Right cardiac atrium (tissue), 5 donors: ENCODE measurements at places on chromosomes 11 and 22.

DNA sequence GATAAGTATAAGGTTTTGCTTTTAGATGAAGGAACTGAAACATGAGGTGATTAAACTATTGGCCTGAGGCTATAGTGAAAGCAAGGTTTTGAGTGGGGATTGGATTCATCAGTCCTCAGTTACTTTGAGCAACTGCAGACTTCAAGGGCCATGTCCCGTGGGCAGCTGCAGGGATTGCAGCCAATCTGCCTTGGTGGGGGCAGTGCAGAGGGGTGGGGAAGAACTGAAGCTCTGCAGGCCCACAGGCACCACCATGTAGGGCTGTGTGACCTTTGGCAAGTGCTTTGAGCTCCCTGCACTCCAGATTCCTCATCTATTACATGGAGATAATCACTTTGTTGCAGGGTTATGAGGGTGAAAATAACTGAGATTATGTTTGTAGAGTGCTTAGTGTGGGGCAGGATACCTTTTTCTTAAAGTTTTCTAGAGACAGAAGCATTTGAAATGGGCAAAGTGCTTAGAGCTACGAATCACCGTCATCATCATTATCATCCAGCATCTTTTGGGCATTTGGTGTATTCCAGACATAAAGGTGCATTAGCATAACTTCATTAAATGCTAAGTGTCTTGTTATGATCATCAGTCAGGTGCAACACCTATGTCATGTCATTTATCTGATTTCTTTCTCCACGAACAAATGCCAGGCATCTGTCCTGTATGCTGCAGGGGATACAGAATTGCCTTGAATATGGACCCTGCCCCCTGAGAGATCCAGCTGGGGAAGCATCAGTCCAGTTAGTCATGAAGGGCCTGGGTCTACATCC, 72.1 kb upstream of the TENM4 start:
- DNase-seq, result no peak

GRCh38 chr11:96097844-96098421, 174.0 kb upstream of the MTMR2 start:
- peak; percentile 55 for DNase-seq

DNA sequence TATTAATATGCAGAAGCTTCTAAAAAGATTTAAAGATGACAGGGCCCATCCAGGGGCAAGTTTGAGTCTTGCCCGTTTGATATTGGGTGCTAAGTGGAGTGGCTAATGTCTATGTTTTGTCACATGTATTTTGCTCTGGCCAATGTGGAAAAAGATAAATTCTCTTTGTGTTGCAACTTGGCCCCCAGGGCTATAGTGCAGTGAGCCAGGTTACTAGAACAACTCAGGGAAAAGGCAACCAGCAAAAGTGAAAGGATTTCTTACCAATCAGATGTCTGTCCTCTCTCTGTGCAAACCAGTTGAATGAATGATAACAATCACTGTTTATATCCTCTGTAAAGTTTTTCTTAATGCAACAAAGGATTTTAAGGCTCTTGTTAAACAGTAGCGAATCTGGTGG, 4.6 kb upstream of the CLNS1A start:
- no peak for DNase-seq

- DNase-seq, result no peak
Observed at GRCh38 chr11:73156686-73157085, 14.6 kb upstream of the FCHSD2 start.

GRCh38 chr22:45631140-45631840, 40.3 kb upstream of the ATXN10 start:
- DNase-seq, result no peak

DNA sequence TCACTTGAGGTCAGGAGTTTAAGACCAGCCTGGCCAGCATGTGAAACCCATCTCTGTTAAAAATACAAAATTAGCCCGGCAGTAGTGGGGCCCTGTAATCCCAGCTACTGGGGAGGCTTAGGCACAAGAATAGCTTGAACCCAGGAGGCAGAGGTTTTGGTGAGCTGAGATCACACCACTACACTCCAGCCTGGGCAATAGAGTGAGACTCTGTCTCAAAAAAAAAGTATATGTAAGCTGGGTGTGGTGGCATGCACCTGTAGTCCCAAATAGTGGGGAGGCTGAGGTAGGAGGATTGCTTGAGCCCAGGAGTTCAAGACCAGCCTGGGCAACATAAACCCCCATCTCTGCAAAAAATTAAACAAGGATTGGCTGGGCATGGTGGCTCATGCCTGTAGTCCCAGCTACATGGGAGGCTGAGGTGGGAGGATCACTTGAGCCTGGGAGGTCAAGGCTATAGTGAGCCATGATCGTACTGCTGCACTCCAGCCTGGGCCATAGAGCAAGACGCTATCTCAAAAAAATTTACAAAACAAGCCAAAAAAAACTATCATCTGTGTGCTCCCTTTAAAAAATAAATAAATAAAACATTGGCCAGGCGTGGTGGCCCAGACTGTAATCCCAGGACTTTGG, 10.8 kb downstream of the CRKL start:
- DNase-seq, result no peak

- DNase-seq, result no peak
Observed at GRCh38 chr11:73498343-73498742, 99.6 kb downstream of the FAM168A start.

DNA sequence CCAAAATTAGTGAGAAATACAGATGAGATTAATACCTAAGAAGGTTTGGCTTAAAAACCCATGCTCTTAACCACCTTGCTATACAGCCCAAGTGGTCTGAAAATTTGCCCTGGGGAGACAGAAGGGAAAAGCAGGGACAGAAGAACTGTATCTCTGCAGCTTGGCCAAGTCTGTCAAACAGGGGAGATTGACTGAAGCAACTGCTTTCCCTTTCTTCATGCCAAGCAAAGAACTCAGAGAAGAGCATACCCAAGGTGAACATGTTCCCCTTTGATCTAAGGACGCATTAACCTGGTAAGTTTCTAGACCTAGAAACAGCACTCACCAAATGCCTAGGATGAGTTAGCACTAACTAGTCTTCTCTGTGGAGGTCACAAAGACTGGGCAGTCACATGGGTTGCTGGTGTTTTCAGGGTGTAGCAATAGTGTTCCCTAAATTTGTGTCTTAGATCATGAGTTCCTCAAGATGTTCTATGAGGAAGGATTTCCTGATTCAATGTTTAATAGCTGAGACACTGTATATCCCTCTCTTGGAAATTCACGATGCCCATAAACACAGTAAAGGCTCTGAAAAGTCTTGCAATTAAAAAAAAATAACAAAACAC, 75.6 kb upstream of the GRAMD1B start:
- DNase-seq, result no peak

GRCh38 chr11:121711939-121712338, 259.2 kb upstream of the SORL1-AS1 start:
- no peak for DNase-seq

GRCh38 chr22:43639228-43639948, 172.7 kb downstream of the EFCAB6 start:
- no peak for DNase-seq

GRCh38 chr11:65429068-65429681, 6.6 kb downstream of the NEAT1 start:
- peak; percentile 16 for DNase-seq

- no peak for DNase-seq
Observed at GRCh38 chr11:115317277-115318185, 186.7 kb downstream of the CADM1 start.

DNA sequence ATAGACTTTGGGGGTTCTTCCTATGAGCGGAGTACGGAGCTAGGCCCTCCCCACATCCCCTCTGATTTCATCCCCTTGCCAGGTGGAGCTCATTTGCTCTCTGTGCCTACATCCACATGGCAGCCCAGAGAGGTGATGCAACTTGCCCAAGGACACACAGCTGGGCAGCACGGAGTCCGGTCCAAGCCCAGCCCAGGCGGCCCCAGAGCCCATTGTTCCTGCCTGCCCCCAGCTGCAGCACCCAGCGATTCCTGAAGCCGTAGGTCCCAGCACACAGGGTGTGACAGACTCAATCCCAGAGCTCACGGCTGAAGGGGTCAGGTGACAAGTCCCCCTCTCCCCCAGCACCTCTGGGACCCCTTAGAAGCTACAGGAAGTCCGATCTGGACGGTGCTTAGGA, 22.2 kb upstream of the RFPL3 start:
- DNase-seq, result no peak

DNA sequence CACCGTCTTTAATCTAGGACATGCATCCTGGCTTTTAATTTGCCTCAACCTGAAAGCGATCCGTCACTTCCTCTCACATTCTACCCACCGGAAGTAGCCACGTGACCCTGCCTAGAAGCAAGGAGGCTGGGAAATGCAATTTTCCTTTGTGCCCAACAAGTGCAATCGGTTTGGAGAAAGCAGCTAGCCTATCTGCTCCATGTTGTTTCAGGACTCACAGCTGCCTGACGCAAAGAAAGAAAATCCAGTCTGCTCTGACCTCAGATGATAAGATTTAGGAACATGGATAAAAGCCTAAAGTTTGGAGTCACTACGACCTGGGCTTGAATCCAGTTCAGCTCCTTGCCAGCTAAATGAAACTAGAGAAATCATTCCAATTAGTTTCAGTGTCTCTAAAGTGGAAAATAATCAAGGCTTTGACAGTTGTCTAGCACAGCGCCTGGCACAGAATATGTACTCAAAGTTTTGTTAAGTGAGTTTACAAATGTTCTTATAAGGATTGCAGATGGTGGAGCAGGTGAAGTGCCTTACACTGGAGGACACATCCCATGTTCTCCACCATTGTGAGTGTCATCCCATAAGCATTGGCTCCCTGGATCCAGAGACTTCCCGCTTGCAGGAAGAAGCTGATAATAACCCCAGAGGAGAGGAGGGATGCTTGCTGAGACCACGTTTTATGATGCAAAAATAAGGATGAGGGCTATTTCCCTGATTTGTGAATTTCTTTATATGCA, 553.7 kb downstream of the MN1 start:
- DNase-seq, result peak; percentile 68

GRCh38 chr11:130103296-130103814, 33.7 kb downstream of the APLP2 start:
- DNase-seq, result no peak

- no peak for DNase-seq
Observed at GRCh38 chr11:13687271-13687670, 18.8 kb downstream of the FAR1 start.

GRCh38 chr11:57274904-57275498, 38.0 kb upstream of the APLNR start:
- no peak for DNase-seq

GRCh38 chr11:19890308-19890707, 177.7 kb downstream of the NAV2 start:
- DNase-seq, result no peak

DNA sequence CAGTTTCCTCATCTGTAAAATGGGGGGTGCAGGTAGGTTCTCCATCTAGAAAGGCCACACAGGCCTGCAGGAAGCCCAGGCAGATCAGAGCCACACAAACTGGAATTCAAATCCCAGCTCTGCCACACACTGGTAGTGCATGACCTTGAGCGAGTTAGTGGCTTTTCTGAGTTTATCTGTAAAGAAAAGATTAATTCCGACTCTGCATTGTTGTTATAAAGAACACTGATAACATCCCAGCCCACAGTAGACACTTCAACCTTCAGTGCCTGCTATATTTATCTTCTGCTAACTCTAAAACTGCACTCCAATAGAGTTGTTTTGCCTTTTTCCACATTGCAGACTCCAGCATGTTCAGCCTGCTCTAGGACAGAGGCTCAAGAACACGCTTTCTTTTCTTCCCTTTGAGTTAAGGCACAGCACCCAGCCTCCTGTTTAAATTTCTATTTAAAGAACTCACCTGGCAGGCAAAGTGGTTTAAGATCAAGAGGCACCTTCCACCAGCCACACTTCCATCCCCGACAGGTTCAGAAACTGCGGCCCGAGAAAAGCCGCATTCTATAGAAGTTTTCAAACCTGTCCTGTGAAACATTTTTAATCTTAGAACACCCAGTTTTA, 133.9 kb downstream of the PLEKHA7 start:
- DNase-seq, result no peak

- no peak for DNase-seq
Observed at GRCh38 chr11:3077189-3077836, 20.1 kb upstream of the CARS1 start.

DNA sequence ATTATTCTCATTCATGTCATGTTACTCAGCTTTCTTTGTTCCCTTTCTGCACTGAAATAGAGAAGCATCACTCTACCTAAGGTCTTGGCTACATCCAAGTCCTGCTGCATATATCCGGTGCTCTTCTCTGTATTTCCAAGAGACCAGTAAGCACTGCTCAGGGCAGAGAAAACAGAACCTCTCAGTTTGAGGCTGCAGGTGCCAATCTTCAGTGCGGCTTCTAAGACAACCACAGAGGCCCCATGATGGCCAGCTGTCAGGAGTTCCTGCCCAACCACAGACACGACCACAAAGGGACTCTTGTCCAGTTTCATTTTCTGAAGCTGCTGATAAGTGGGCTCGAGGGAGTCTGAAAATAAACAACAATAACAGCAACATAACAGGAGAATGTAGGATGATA, 378.4 kb upstream of the PITPNB start:
- no peak for DNase-seq

DNA sequence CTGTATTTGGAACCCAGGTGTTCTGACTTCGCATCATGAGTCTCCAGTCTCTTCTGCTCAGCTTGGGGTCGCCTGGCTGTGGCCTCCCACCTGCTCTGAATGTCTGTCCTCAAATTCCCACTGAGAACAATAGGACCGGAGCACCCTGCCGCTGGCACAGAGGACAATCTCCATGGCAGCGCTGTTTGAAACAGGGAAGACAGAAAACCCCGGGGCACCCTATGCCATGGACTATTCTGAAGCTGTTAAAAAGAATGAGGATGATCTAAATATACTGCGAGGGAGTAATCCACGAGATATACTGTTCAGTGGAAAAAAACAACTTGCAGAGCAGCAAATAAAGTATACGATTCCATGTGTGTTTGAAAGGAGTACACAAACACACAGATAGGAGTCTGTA, 415.6 kb upstream of the NARS2 start:
- no peak for DNase-seq

- DNase-seq, result no peak
Observed at GRCh38 chr11:42773729-42774128, 538.1 kb upstream of the API5 start.

GRCh38 chr11:60175860-60176275, 7.0 kb downstream of the MS4A6A start:
- DNase-seq, result no peak

DNA sequence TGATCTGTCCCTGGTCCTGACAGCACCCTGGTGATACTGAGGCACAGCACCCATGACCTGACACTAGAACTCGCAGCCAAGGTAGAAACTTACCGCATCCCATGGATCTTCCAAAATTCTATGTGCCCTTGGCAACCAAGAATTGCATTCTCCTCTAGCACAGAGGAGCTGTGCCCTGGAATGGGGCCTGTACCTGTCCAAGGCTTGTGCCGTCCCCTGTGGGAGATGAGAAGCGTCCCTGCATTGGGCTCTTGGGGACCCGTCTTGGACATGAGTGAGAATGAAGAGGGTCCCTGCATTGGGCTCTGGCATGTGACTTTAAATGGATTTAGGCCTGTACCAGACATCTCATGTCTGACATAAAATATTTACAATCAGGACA, 67.1 kb downstream of the GGTLC2 start:
- DNase-seq, result no peak
